GM13976 (cell line): ENCODE measurements at places on chromosomes 7 and 10.

GRCh38 chr10:61821693-61822092 lies 79.8 kb upstream of the ARID5B start:
- DNase-seq: no peak

- no peak for DNase-seq
These were observed 25.8 kb upstream of the PLPP4 start for GRCh38 chr10:120431251-120431651.

- peak; percentile 20 for DNase-seq
These were observed 32.8 kb upstream of the ARHGAP12 start for GRCh38 chr10:31961277-31962074.

DNA sequence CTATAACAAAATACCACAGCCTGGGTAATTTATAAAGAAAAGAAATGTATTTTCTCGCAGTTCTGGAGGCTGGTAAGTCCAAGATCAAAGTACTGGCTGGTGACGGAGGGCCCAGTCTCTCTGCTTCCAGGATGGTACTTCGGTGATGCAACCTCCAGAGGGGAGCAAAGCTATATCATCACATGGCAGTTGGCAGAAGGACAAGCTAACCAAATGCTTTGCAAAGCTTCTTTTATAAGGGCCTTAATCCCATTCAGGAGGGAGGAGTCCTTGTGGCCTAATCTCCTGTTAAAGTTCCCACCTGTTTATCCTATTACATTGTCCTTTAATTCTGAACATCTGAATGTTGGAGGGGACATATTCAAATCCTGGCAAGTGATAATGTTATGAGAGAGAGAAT lies 134.1 kb upstream of the SP4 start:
- DNase-seq: no peak

GRCh38 chr10:27526242-27526641 lies 22.1 kb downstream of the RAB18 start:
- no peak for DNase-seq

DNA sequence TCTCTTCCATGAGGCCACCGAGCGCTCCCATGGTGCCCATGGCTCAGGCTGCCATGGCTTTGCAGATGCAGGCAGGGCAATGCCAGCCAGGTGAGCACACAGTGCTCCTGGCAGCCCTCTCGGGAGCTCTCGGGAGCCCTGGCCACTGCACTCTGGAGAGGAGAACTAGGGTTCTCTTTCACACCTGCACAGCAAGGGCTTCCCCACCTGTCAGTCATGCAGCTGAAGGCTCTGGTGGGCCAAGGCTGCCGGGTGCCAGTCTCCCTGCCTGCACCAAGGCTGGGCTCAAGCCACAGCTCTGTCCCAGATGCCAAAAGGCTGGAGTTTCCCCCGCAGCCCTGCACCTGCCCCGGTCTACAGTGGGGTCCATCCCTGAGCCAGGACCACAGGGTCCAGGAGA lies 32.6 kb downstream of the NUDT1 start:
- no peak for DNase-seq
